ENCODE measurements at places on chromosomes 4 and X.

DNA sequence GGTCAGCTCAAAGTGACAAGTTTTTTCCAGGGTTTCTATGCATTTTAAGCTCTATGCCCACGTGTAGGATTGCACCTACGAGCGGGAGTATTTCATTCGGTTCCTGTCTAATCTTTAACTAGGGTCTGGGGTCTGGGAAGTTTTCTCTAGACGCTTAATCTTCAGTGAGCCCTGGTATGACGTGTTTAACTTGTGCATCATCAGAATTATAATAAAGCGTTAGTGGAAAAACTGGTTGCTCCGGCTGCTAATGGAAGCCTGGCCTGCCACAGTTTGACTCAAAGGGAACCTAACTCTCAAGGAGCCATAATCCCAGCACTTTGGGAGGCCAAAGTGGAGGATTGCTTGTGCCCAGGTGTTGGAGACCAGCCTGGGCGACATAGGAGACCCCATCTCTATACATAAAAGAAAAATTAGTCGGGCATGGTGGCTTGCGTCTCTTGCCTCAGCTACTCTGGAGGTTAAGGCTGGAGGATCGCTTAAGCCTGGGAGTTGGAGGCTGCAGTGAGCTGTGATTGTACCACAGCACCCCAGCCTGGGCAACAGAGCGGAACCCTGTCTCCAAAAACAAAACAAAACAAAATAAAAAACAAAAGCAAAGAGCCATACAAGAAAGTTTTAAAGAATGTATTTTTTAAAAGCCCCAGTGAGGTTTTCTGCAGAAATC is 30.2 kb downstream of the ARSD start:
- DNase-seq = no peak

- DNase-seq = no peak
These were observed 9.6 kb upstream of the SLAIN2 start for GRCh38 chr4:48331577-48332330.

GRCh38 chr4:70895405-70895804 is 6.8 kb upstream of the MOB1B start:
- DNase-seq = no peak

GRCh38 chr4:119284876-119285780 is 36.8 kb downstream of the FABP2 start:
- no peak for DNase-seq

- no peak for DNase-seq
These were observed 499.9 kb upstream of the AADAT start for GRCh38 chr4:170589597-170590191.

GRCh38 chr4:25638221-25638601 is 17.4 kb upstream of the SLC34A2 start:
- no peak for DNase-seq

DNA sequence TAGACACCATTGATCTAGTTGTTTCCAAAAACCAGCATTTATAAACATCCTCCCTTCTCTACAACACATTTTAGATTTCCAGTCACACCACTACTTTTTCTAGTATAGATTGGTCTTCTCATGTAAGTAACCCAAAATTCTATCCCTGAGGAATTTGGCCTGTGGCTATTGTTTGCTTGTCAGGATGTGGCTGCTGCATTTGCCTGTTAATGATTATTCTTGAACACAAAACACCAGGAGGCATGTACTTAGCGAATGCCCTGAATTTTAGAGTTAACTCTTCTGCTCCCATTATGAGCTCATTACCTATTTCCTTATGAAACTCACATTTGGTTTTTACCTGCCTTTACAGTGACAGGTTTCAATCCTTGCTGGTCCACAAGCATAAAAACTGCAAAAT is 102.0 kb upstream of the FSTL5 start:
- DNase-seq = no peak

- DNase-seq = no peak
These were observed 26.9 kb upstream of the GJB1 start for GRCh38 chrX:71195964-71196649.

- DNase-seq = no peak
These were observed 40.9 kb downstream of the TSPAN5 start for GRCh38 chr4:98617358-98618047.

GRCh38 chrX:72297953-72298730 is 7.6 kb downstream of the CITED1 start:
- no peak for DNase-seq

- no peak for DNase-seq
These were observed 29.5 kb upstream of the MSL3 start for GRCh38 chrX:11728556-11728955.
